ENCODE measurements at places on chromosomes 3 and 15.

DNA sequence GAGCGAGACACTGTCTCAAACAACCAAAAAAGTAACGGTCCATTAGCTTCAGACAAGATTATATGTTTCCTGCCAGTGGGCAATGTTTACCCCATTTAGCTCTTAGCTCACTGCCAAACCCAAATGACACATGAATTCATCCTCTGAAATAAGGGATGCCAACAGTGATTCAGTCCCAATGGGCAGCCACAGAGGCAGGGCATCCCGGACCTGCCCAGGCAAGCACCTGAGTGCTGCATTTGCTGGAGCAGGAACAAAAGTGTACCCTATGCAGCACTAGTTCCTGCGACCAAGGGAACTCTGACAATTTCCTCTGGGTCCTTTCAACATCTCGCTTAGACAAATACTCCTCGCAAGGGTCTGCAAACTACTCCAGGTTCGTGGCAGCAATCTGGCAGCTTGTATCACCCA is 8.0 kb downstream of the IP6K2 start:
- no peak for DNase-seq

DNA sequence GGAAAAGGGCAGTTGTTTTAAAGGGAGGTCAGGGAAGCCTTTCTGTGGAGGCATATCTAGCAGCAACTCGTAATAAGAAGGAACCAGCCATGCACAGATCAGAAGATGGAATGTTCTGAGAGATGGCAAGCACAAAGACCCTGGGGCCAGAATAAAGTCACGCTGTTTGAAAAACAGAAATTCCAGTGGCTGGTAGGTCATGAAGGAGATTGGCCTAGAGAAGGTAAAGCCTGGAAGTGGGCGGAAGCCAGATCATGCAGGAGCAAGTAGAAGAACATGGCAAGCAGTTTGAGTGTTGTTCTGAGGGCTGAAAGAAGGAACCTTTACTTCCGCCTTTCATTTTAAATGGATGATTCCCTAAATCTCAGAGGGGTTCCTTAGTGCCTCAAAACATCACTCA is 208.1 kb upstream of the PPP2R3A start:
- DNase-seq: no peak

GRCh38 chr3:156598413-156598812 is 43.5 kb upstream of the SSR3 start:
- no peak for DNase-seq

- DNase-seq: no peak
Observed at GRCh38 chr15:83285979-83286553, 1.6 kb upstream of the BNC1 start.

GRCh38 chr15:76381366-76381765 is 44.8 kb downstream of the ISL2 start:
- no peak for DNase-seq

DNA sequence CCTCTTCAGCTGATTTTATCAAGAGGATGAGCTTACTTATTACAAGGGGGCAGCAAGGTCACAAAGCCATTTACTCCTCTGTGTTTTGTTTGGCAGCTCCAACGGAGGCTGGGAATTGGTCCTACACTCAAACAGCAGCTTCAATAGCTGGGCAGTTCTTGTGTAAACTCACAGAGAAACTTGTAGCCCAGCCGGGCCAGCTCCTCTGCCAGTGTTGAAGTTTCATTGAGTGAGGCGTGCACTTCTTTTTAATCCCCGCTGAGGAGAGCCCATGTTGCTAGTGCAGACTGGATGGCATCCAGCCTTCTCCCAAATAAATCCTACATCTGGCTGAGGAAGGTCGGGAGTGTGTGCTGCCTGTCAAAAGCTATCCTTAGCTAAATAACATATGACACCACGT is 59.5 kb downstream of the BFSP2 start:
- DNase-seq: no peak

- no peak for DNase-seq
Observed at GRCh38 chr15:97085731-97086130, 755.2 kb downstream of the NR2F2 start.

DNA sequence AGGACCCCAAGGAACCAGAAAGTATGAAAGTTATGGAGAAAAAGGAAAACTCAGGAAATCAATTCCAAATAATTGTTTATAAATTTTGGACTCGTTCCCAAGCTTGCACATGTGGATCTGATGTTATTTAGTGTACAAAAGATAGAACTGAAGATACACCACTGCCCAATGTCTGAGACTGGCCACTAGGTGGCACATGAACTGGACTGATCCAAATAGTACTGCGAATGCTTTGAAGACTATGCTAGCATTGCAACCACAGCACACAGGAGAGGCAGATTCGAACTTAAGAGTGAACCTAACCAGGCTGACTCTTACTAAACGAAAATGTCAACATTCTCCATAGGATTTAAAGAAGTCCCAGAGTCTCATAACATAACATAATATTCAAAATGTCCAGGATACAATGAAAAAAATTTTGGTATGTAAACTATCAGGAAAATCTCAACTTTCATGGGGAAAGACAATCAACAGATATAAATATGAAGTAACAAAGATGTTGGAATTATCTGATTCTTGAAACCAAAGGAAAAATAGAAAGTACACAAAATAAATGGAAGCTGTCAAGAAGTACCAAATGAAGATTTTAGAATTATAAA is 596.7 kb downstream of the FGF12 start:
- no peak for DNase-seq

DNA sequence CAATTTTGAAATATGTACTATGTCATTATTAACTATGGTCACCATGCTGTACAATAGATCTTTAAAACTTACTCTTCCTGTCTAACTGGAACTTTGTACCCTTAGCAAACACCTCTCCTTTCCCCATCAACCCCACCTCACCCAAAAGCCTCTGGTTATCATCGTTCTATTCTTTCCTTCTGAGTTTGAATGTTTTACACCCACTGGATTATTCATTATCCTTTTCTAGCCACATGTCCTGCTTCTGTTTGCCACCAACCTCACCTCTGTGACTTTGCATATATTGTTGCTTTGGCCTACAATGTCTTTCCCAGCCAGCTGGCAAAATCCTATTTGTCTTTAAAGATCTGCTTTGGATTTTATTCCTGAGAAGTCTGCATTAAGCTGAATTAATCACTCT is 102.6 kb upstream of the TSPAN3 start:
- DNase-seq: no peak

GRCh38 chr3:134711284-134711683 is 60.5 kb upstream of the KY start:
- DNase-seq: no peak

GRCh38 chr3:10300087-10300486 is 7.3 kb upstream of the GHRL start:
- no peak for DNase-seq

GRCh38 chr3:21464746-21465145 is 286.3 kb downstream of the ZNF385D start:
- DNase-seq: no peak

DNA sequence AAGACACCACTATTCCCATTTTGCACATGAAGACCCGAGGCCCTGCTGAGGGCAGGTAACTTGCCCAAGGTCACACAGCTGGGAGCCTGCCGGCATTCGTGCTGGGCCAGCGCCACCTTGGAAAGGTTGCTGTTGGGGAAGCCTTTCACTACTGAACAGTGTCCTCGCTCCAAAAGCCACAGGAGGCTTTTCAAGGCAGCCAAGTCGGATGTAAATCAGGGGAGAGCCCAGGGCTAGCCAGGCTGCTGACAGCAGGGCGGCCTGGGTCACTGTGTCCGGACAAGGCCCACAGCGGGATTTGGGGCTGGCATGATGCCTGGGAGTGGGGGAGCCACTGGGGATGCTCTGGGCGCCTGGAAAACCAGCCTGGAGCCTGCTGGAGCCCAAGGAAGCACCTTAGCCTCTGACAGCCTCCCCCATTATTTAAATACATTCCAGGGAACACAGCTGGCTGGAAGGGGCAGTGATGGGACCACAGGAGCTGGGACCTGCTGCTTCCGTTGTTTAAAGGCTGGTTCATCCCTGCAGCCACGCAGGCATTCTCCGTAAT is 10.5 kb downstream of the SLC6A6 start:
- DNase-seq: no peak

DNA sequence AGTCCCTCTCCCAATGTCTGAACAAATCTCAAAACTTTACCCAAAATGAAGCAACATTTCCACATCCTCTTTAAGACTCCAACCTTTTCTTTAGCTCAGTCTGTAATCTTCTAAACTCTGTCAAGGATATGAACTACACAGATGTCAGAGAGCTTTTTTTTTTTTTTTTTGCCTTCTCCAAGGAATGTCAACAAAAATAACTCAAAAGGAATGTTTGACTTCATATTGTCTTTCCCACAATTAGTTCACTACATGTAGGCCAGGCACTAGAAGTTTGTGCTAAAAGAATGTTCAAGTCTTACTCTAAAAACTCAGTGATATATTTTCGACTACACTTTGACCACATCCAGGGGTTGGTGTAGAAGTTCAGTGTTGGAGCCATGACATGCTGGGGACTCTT is 37.1 kb downstream of the ADAMTS9 start:
- no peak for DNase-seq

DNA sequence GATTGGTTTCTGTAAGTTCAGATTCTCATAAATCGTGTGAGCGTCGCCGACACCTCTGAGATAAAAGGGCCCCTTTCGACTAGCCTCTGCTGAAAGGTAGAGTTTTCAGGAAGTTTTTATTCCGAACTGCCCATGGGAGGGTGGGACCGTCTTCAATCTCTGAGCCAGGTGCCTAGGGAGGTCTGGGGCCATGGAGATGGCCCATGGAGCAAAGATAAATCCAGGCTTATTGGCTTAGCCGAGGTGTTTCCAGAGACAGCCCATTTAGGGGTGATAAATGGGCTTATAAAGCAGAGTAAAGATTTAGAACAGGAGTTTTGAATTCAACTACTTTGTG is 442 bp downstream of the QTRT2 start:
- DNase-seq: no peak
